ENCODE measurements at places on chromosomes 12 and 14. TPM values are rescaled to one million over a fixed set of nuclear protein-coding genes. Genes with fewer than 3 reads are reported as not detected.

BCL11B gene
- polyA plus RNA-seq, result 3.8 TPM

TSHR gene
- polyA plus RNA-seq, result not detected

KLRC2 gene
- not detected for polyA plus RNA-seq

SLC8A3 gene
- not detected for polyA plus RNA-seq

PPP4R3A gene
- 35.1 TPM for polyA plus RNA-seq

CELA1 gene
- not detected for polyA plus RNA-seq

DNA sequence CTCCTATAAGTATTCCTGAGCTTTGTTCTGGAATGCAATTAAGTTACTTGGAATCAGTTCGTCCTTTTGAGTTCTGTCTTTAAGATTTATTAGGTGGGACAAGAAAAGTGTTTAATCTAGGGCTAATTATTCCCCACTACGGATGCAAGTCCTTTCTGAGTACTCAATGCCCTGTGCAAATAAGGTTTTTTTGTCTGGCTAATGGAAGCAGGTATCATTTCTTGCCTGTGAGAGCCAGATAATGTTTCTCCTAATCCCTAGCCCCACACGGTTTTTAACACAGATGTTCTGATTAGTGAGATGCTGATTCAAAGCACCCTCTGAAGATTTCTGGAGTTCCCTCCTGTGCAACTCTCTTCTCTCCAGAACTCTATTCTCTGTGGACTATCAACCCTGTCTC, 296.6 kb upstream of the PRICKLE1 start:
- DNase-seq, result no peak

DNA sequence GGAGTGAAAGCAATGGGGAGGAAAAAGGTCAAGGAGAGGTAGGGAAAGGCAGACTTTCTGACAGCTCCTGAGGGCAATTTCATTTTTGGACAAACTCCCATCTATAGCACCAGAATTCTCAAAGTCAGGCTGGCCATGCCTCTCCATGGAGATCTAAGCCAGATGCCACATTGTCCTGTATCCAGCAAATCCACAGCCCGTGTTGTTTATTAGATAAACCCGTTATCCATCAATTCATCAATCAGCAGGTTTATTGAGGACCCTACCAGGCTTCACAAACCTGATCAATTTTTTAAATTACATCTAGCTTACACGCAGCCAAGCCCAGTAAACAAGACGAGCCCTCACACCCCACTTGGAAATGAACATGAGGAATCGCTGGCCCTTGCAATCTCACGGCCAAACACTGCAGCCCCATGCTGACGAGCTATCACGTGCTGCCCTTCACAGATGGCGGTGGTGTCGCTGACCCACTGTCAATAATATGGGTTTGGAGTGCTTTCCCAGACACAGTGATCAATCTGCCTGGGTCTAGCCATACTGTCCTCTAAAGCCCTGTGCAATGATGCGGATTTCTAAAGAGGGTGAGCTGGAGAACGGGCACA, 332.9 kb downstream of the DPF3 start:
- no peak for DNase-seq

- DNase-seq, result peak; percentile 51
Measured at GRCh38 chr12:113149361-113150150, at the start of gene CFAP73. TSS of gene CFAP73 (plus strand) at chr12:113149724. CDS start at chr12:113149858, 134 bp downstream.

DNA sequence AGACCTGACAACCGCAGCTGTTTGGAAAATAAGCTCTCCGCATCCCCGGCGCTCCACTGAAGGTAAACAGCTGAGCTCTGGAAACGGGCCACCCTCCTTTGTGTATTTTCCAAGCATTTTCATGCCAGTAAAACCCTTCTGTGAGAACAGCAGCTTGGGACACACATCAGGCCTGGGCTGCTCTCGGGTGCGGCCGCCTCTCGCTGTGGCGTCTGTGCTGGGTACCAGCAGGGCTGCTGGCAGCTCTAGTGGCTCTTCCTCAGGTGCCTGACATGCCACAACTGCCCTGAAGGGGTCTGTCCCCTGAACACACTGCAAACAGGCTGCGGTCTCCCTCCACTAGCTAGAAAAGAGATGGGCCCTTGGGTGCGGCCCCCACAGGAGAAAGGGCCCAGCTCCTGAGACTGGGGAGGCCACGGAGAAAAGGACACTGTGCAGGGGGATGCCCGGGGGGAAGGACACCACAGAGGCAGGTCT, 96.3 kb downstream of the ITPK1 start:
- no peak for DNase-seq

GRCh38 chr12:98817742-98818141, 172.7 kb downstream of the APAF1 start:
- DNase-seq, result no peak

GRCh38 chr12:132056951-132057350, 87.2 kb downstream of the DDX51 start:
- DNase-seq, result peak; percentile 18

GRCh38 chr14:77181603-77182437, at the start of gene TMEM63C:
TSS of gene TMEM63C (plus strand) at chr14:77181798. CDS start at chr14:77218814, 37,016 bp downstream.
- DNase-seq, result peak; percentile 71

DNA sequence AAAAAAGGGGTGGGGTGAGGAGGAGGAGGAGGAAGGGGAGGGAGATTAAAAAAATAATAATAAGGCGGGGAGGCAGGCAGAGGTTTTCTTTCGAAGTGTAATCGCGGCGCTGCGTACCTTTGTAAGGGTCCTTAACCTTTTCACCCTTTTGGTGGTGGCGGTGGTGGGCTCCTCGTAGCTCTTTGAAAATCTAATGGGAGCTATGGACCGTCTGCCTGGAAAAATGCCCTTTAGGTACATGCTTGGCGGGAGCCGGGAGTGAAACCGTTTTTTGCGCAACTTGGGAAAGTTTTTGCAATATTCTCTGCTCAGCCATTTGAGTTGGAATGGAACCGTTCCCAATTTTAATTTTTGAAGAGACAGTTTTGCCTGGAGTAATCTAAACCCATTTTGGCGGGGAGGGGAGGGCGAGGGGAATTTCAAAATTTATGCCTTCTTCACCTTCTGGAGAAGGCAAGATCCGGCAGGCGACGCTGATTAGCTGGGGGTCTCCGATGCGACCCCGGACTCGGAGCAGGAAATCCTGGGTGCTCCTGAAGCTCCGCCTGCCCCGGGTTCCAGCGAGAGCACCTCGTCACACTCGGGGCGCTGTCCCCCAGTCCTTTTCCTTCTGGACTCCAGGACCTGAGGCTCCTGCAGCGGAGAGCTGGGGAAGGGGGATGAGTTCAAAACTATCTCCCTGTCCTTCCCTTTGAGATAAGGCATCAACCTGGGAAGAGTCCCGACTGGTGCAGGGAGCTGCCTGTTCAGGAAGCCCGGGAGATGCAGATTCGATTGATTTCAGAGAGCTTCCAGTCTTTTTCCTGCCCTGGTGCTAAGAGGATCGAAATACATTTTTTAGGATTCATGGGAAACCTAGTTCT, 74.6 kb upstream of the TBX5 start:
- DNase-seq, result no peak

DNA sequence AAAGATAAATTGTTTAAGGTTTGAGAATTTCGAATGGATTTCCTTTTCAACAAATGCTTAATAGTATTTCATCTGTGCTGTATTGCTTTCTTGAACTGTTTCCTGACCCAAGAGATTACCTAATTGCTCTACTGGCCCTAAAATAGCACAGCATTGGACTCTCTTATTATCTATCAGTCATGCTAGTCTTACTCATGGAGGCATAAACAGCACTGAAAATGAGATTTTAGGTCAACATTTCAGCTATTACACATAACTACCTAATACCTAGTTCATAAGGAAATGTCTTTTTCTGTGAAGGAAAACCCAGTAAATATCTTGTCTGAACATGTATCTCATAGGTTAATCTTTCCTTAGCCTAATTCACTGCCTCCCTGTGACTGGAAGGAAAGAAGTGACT, 4.3 kb upstream of the ABCD2 start:
- DNase-seq, result peak; percentile 48

DNA sequence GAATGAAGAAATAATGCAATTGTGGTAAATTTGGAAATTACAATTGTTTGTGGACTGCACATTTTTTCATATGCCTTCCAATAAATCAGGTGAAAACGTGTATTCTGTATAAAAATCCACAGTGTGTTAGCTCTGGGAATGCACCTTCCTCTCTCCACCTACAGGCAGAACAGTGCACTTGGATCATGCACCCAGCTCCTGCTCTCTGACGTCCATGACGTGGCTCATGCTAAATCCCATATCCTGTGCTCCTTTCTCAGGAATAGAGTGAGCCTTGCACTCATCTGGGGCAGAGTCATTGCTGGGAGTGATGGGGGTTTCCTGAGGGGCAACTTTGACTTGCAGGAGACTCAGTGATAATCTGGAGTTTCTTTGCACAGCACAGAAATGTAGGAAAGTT, 1282.1 kb downstream of the TMEM121 start:
- DNase-seq, result no peak

- DNase-seq, result no peak
Measured at GRCh38 chr12:1796515-1797010, 23.8 kb upstream of the LRTM2 start.

- peak; percentile 29 for DNase-seq
Measured at GRCh38 chr14:103546652-103547454, 15.6 kb downstream of the BAG5 start.

GRCh38 chr12:31819427-31819826, 90.6 kb upstream of the AMN1 start:
- DNase-seq, result no peak
